ENCODE measurements at places on chromosomes 3 and 15.

- DNase-seq: no peak
Measured at GRCh38 chr3:53913401-53913800, 21.7 kb upstream of the SELENOK start.

DNA sequence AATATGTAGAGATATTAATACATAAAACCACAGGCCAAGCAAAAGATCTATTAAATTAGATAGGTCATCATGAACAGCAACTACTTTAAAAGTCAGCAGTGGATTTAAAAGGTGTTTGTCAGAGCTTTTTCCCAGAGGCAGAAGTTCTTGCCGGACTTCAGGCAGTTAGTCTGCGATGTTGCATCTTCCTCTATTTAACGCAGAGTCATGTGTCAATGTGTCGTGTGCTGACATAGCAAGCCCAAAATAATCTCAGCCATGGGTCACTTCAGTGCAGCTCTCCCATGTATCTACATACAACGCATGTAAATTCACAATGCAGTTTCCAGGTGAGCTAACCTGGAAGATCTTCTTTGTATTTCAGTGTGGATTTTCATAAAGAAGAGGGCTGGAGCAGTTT, 8.0 kb upstream of the TMEM212 start:
- DNase-seq: no peak

GRCh38 chr3:43233062-43233461, 53.3 kb upstream of the SNRK start:
- DNase-seq: no peak

GRCh38 chr15:39888243-39888642, 31.8 kb downstream of the GPR176 start:
- no peak for DNase-seq

GRCh38 chr15:78635346-78635745, 5.7 kb downstream of the CHRNB4 start:
- DNase-seq: no peak

DNA sequence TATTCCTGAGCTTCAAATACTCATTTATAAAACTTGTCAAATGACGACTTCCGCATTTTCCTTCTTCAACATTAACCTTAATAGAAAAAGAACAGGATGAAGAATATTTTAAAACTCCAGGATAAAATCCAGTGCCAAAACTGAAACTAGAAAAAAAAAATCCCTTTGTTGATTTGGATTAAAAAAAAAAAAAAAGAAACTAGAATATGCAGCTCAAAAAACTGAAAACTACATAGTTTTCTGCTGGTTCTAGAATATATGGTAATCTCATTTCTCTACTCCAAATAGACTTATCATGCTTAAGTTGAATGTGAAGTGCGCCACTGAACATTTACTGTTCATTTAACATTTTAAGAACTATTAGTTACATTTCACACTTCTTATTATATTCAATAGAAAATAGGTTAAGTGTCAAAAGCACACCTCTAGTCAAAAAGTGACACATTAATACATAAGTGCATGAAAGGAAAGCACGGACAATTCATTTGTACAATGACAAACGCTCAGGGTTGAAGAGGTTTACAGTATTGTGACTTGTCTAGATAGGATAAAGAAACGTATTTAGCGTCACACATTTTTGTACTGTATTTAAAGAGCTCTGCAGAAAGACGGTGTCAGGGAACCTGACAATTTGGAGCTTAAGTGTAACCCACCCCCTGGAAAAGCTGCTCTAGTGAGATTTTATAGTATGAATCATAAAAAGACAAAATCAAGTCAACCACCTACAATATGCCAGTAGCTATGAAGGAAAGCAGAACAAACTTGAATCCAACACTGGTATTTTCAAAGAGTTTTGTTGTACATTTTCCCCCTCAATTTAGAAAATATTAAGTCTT, 5.8 kb downstream of the TRA2B start:
- DNase-seq: no peak

GRCh38 chr3:183536238-183536880, 19.1 kb downstream of the KLHL6 start:
- no peak for DNase-seq

DNA sequence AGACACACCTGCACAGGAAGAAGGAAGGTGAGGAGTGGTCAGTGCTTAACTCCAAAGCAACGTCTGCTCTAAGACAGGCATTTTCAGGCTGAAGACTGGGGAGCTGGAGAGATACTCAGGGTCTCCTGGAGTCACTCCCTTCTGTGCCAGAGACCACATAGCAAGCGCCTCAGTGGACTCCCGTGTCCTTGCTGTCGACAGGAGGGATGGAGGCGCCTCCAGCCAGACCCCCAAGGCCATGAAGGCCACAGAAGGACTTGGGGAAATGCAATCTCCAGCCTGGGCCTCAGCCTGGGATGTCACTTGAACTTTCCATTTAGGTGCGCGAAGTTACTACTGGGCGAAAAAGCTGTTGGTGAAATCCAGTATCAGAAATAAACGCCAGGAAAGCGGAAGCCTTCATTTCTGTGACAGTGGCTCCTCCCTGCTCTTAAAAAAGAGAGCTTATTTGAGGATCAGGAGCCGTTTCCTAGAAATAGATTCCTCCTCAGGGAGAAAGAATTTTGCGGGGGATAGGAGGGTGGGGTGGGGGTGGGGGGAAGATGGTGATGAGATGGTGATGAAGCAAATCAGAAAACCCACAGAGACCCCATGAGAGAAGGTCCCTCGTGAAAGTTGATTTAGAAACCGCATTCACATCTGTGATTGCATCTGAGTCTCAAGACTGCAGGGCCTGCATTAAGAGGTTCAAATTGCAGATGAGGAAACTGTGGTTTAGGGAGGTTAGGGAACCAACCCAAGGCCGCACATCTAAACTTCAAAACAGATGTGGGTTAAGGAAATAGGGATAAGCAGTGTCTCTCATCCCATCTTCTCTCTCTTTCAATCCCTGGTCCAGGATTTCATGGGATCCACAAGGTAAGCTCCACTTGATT, 78.8 kb downstream of the ATP2B2 start:
- DNase-seq: no peak

- DNase-seq: no peak
Measured at GRCh38 chr3:186038360-186038759, 70.5 kb downstream of the ETV5 start.

DNA sequence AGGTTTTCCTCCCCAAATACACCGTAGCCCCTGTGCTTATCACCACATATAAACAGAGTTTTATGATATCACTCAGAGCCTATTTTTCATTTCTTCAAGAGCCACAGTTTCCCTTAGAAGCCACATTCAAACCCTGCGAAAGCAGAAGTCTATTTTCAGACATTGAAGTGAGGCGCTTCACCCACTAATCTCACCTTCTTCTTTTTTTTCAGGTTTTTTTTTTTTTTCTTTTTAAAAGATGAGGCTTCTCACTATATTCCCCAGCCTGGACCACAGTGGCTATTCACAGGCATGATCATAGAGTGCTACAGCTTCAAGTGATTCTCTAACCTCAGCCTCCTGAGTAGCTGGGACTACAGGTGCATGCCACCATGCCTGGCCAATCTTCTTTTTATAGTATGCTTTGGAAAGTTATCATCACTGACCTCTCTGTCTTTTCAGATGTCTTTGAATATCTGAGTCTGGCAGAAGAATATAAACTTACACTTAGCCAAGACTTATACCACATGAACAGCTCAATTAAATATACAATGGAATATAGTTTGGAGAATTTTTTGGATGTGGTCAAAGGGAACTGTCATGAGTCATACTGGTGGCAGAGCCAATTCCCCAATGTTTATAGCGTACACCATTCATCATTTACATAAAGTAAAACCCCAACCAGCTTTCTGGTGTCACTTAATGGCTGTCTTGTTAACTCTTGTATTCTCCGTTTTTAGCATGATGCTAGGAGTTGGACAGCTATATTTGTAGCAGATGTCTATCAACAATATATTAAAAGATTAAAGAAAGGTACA, 59.7 kb upstream of the CCDC50 start:
- no peak for DNase-seq

DNA sequence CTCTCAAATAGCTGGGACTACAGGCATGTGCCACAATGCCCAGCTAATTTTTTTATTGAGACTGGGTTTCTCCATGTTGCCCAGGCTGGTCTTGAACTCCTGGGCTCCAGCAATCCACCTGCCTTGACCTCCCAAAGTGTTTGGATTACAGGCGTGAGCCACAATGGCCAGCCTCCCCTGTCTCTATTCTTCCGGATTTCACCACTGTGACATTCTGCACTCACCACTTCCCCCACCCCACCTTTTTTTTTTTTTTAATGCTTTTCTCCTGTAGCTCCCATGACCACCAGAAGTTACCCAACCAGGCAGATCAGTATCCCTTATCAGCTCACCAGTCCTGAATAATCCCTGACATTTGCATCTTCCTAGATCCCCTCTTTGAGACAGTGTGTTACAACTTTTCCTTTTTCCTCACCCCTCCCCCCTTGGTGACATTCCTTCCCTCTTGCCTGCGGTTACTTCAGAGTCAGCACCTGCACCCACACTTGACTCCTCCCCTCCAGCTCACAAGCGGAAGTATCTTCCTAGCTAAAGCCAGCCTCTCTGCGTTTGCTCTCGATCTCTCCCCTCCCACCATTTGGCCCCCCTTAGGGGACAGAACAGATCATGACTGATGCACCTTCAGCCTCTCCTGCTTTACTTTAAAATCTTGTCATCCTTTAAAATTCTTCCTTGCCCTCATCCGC, 13.5 kb upstream of the ZNF592 start:
- DNase-seq: peak; percentile 87

DNA sequence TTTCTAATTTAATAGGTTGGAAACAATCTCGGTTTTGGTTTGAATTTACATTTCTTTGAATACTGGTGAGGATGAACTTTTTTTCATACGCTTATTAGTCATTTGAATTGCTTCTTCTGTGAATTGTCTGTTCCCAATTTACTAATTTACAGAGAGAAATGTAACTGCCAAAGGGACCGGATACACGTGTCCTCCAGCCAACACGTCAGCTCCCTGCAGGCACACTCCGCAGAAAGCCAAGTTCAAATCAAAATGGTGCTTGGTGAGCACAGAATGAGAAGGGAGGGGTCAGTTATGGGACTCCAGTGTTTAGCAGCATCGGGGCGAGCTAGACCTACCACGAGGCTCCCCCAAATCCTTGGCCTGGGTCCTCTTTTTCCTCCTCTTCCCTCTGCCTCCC, 10.8 kb upstream of the TSEN2 start:
- no peak for DNase-seq

DNA sequence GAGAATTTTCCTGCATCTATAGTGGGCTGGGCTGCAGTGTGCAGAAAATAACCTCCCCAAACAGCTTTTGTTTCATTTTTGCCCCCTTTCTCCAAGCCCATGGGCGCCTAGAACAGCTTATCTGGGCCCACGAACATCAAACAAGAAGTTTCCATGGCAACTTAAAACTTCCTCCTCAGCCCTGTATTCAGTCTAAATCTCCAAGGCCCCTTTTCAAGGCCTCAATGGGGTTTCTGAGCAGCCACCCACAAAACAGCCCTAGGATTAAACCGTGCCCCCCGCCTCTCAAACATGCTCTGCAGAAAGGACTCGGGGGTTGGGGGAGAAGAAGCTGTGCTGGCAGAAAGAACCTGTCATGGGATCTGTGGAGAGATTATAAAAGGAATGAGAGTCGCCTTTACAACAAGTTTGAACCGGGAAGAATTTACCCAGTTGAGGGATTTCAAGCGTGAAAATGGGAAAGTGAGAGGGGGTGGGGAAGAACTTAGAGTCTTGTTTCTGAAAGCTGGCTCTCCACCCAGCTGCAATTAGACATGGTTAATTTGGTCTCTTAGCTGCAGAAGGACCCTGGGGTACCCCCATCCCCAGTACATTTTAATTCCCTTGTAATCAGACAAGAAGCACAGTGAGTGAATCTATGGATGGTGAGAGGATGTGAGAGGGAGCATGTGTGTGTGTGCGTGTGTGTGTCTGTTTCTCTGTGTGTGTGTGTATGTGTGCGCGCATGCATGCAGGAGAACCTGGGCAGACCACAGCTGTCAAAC, 4.3 kb upstream of the FAM107A start:
- DNase-seq: no peak

- no peak for DNase-seq
Measured at GRCh38 chr3:13141183-13141582, 68.0 kb upstream of the IQSEC1 start.

DNA sequence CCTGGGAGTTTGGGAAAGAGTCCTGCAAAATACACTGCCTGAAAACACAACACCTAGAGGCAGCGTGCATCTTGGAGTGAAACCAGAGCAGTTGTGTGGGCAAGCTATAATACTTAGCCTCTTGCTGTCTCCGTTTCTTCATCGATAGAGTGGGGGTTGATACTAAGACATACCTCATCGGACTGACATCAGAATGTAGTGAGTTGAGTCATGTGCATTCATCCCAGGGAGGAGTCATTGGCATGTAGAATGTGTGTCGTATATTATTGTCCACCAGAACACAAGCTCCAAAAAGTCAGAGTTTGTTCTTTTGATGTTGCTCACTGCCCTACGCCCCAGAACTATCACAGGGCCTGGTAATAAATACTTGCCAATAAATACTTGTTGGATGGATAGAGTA, 4.3 kb downstream of the SNTN start:
- no peak for DNase-seq

- no peak for DNase-seq
Measured at GRCh38 chr3:123419850-123420297, 29.0 kb downstream of the ADCY5 start.

GRCh38 chr3:183031826-183032225, 51.5 kb upstream of the DCUN1D1 start:
- DNase-seq: no peak

GRCh38 chr15:36815786-36816185, 236.4 kb downstream of the CDIN1 start:
- DNase-seq: no peak

DNA sequence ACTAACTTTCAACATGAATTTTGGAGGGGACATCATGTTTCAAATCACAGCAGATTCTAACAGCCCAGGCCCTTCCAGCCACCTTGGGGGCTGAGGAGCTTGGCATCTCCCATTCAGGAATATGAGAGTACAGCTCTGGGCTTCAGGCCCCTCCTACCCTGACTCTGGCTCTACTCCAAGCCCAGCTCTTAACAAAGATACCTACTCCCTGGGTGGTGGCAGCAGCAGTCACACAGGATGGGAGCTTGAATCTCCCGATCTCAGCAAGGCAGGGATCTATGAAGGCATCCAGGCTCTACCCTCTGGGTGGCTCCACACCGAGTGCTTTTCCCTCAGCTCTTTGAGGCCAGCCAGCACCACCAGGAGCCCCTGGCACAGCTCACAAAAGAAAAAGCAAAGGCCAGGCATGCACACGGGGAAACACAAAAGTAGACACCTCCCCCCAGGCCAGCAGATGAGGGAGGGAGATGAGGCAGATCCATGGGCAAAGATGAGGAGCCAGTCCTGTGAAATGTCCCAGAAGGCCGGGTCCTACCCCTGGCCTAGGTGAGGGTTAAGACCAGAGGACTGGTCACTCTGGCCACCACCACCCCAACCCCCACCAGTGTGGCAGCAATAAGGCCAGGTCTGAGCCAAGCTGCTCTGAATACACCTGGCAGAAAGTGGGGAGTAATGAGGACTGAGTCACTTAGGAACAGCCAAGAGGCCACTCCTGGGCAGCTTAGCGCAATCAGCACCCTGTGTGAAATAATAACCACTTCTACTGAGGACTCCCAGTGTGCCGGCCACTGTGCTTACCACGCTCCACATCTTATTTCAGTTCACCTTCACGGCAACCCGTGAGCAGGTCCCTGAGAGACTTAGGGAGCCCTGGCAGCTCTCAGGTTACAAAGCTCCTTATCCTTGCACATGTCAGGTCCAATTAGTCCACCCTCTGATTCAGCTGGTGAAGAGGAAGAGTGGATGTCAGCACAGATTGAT, 24.3 kb downstream of the PLA2G4F start:
- peak; percentile 26 for DNase-seq

All from DMS53 (cell line).